Activated CD4-positive, CD25-positive, alpha-beta regulatory T cell treated with anti-CD3 and anti-CD28 coated beads, Interleukin-2, amount 50 U/mL, for 16 hours (primary cell): ENCODE measurements at places on chromosomes 5 and 9.

GRCh38 chr9:108803428-108804065, 52.2 kb downstream of the ACTL7B start:
- DNase-seq: no peak

DNA sequence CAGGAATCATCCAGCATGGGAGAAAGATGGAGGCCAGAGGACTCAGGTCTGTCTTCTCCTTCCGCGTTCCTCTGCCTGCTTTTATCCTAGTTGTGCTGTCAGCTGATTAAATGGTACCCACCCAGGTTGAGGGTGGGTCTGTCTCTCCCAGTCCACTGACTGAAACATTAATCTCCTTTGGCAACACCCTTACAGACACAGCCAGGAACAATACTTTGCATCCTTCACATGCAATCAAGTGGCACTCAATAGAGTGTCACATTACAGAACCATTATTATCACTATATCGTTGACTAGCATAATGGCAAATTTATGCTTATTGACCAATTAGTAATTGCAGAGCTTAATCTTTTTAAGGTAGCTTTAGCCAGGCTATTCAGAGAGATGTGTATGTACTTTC, 64.8 kb downstream of the UNC13B start:
- no peak for DNase-seq

- DNase-seq: no peak
These were observed 4.5 kb downstream of the NREP start for GRCh38 chr5:111752426-111752965.

- no peak for DNase-seq
These were observed 39.5 kb downstream of the CD180 start for GRCh38 chr5:67156976-67157583.

DNA sequence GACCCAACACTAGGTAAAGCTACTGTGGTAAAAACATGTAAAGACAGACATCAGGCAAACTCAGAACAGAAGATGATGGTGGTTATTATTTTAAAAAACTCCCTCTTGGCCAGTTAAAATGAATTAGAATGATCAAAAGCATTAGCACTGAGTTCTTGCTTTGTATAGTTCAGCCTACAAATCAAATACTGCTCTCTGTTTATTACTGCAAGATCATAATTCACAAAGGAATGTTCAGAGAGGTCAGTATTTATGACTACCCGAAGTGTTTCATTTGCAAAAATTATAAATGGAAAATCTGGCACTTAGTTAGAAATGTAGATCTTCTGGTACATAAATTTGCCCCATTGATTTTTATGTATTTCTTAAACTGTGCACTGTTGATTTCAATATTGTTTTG, 140.3 kb upstream of the PPP2R2B start:
- no peak for DNase-seq

DNA sequence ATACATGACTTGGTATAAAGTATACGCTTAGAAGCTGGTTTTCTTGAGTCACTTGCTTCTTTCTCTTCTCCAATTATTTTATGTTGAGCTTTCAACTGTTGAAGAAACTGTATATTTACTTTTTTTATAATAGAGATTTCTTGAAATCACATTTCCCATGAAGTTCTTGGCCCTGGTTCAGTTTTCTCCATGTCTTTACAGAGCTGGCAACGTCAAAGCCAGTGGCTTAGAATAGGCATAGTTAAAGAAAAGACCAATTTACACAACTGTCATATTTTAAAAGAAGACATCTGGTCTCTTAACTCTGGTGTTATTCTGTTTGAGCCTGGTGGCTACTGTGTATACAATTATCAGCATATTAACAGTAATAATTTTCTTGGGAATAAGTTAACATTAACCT, 1249.3 kb downstream of the CDH12 start:
- DNase-seq: no peak

GRCh38 chr5:171783051-171783450, 2.6 kb upstream of the SMIM23 start:
- DNase-seq: no peak

DNA sequence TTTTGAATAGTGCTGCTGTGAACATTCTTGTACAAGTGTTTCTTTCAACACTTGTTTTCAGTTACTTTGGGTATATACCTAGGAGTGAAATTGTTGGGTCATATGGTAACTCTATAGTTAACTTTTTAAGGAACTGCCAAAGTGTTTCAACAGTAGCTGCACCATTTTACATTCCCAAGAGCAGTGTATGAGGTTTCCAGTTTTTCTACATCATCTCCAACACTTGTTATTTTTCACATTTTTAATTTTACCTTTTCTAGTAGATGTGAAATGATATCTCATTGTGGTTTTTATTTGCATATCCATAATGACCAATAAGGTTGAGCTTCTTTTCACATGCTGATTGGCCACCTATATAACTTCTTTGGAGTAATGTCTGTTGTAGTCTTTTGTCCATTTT, 40.0 kb upstream of the FOXE1 start:
- no peak for DNase-seq

GRCh38 chr5:157672976-157673375, 1.6 kb downstream of the C5orf52 start:
- DNase-seq: no peak

- no peak for DNase-seq
These were observed 6.2 kb downstream of the MAPKAP1 start for GRCh38 chr9:125700791-125701190.

DNA sequence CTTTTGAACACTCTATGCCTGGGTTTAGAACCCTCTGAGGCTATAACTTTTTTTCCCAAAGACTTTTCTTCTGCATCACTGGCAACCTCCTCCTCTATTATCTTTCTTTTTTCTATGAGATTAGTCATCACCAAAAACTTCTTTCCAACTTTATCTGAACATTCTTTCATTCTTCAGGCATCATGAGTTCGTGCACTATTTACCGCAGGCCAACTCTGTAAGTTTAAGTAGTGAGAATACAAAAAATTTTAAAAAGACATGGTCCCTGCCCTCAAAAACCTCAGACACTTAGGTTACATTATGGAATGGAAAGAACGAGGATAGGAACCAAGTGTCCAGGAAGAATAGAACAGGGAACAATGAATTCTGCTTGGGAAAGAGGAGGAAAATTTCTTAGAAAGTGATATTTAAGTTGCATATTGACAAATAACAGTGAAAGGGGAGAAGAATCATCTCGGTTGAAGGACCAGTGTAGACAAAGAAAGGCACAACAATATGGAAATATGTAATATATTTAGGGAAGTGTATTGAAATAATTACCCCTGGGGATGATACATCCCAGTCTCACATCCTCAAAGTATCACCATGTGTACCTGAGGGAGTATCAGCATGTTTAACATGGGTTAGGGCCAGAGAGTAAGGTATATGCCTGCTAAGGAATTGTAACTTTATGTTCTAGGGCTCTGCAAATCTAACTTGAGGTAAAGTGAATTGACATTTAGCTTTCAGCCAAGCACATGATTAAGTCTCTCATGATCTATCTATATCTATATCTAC, 196.5 kb upstream of the NREP start:
- no peak for DNase-seq

- DNase-seq: no peak
These were observed 952.2 kb upstream of the WWC1 start for GRCh38 chr5:167339205-167339604.

DNA sequence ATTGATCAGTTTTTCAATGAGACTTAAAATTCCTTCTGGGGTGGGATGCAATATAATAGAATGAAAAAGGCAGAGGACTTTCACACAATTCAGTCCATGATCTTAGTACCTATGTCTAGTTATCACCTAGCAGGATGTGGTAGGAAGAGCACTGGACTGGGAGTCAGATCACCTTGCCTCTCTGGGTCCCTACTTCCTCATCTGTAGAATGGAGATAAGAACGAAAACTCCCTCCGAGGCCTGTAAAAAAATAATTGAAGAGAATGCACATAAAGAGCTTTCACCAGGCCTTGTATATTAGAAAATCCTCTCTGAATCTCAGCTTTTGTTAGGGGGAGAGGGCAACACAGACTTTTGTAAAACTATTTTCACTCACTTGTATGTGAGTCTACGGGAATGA, 681 bp upstream of the TMEFF1 start:
- no peak for DNase-seq

DNA sequence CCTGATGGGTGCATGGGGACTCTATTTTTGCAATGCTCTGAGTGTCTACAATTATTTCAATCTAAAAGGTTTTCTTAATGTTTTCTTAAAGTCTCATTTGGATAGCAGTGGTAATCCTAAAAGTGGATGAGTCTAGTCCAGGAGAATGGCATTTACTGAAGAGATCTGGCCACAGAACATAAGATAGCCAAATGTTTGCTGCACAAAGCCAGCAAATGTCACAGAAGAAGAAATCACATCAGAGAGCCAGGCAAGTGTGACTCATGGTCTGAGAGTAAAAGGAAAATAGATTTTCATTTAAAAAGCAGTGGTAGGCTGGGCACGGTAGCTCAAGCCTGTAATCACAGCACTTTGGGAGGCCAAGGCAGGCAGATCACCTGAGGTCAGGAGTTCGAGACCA, 352.7 kb upstream of the GRAMD2B start:
- DNase-seq: no peak

DNA sequence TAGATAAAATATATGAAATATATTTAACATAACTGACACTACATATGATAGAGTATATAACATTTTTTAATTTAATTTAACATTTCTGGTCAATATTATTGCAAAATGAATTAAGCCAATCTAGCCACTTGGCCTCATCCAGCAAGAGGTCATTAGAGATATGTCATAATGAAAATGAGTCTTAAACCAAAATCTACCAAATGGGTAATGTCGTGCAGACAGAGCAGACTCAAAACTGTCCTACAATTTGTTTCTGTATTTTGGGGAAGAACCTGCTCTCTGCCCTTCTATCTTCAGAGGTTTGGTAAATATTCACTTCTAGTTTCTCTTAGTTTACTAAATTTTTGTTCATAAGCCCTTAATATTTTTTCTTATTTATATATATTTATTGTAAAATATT, 61.4 kb downstream of the ARHGEF28 start:
- no peak for DNase-seq

DNA sequence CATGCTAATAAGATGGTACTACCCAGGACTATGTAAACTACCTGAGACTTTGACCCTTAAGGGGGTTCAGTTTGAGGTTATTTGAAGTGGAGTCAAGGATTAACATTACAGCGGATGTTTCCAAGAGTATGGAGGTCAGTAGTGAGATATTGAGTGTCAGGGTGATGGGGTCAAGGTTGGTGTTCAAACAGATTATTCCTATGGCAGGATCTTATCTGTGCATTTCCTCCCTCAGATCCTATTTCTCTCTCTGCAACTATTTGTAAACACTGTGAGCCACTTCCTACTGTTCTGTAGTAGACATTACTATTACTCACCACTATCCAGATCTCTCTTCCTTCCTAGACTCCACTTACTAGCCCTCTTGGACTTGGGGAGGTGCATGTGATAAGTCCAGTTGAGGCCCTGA, 54.0 kb upstream of the STOM start:
- no peak for DNase-seq

- DNase-seq: no peak
These were observed 58.1 kb upstream of the SHISAL2B start for GRCh38 chr5:64632251-64632650.

GRCh38 chr5:139809331-139809810, 13.8 kb downstream of the PSD2 start:
- DNase-seq: no peak

- DNase-seq: no peak
These were observed 92.9 kb upstream of the NEK6 start for GRCh38 chr9:124164811-124165210.

DNA sequence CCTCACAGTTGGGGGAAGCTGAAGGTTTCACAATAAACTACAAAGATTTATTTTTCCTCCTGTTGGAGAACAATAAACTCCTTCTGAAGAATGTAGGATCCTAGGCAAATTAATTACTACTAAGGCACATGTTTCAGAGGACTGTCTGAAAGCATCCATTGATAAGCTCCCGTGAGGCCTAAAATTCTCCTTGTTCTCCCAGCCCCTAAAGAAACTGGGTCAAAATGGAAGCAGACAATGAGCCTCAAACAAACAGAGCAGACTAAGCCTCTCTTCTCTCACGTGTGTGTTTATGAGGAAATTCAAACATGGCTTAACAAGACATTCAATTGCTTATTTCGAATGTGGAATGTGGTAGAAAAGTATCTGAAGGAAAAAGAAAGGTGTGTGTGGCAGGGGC, 249.0 kb downstream of the GLIS3 start:
- no peak for DNase-seq

GRCh38 chr5:8184455-8185063, 315.6 kb downstream of the MTRR start:
- DNase-seq: no peak

DNA sequence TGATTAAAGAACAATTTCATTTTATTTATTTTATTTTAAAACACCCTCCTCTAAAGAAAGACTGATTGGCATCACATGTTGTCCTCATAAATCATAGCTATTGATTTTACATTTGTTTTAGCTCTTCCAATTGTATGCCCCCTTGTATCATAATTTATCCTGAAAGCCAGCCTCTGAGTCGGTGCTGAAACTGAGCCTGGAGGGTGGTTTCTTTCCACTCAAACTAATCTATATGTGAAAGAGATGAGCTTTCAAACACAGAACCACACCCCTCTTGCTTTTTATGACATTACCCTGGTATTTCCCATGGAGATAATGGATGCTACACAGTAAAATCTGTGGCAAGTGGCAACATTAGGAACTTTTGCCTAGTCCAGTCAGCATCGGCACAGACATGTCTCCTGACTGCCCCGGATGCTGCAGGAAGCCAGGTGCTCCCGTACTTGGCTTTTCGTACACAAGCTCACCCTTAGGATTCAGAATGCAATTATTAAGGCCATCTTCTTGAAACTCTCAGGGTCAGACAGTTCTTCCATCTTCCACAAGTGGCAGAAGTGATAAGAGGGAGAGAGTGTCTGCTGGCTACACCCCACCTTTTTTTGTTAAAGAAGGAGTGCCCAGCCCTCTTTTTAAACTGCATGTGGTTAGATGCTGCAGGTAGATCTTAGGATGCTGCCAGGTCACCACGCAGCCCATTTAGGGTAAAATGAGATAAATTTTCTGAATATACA, 91.1 kb downstream of the SNCAIP start:
- no peak for DNase-seq

DNA sequence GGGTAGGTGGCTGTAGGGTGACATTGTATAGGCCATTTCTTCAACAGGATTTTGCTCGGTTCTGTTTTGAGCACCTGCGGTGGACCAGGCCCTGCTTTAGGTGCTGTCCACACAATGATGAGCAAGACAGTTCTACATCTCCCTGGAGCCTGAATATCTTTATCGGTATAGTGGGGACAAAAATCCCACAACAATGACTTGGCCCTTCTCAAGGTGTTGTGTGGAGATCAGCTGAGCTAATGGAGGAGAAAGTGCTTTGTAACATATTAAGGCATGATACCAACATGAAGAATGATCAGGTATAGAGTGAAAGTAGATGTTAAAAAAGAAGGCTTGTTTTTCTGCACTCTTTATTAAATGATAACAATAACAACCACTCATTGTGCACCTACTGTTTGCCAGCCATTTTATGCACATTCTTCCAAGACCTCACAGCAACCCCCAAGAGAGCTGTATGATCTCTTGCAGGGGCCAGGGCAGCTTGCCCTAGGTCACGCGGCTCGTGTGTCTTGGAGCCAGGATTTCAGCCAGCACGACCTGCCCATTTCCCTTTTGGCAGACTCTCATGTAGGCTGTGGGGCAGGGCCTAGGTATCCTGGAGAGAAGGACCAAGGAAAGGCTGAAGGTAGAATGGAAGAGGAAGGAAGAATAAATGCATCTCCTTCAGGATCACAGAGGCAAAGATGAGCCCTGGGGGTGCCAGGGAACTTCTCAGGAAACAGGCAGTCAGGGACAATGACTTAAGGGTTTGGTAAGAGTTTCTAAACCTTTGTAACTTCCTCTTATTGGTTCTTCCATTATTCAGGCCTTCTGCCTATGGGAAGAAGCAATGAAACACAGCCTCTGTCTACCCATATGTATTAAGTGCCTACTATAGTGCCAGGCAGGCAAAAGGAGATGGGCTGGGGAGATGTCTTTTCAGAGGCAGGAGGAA, 50.0 kb upstream of the PPARGC1B start:
- DNase-seq: no peak
